ENCODE measurements at places on chromosomes 5 and 9.

DNA sequence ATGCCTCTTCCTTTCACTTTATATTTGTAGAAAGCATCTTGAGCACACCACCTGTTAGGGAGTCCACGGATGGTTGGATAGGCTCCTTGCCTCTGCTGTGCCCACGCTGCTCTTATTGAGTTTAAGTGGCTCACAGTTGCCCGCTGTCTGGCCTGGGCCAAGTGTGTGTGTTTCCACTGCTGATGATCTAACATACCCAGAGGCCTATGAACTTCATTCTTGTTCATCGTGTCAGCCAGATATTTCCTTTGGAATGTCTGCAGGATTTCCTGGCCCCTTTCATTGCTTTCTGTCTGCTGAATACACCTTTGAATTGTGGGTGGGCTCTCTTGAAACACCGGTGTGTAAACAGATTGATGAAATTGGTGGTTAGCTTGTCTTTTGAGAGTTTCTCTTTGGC is 46.6 kb downstream of the MVB12B start:
- peak; percentile 80 for DNase-seq

GRCh38 chr5:177509381-177509951 is at the start of gene DOK3:
TSS of gene DOK3 (minus strand) at chr5:177509826. CDS start at chr5:177509540, 286 bp downstream.
- no peak for DNase-seq

- peak; percentile 84 for DNase-seq
Measured at GRCh38 chr5:110899566-110900412, 161.0 kb downstream of the SLC25A46 start.

DNA sequence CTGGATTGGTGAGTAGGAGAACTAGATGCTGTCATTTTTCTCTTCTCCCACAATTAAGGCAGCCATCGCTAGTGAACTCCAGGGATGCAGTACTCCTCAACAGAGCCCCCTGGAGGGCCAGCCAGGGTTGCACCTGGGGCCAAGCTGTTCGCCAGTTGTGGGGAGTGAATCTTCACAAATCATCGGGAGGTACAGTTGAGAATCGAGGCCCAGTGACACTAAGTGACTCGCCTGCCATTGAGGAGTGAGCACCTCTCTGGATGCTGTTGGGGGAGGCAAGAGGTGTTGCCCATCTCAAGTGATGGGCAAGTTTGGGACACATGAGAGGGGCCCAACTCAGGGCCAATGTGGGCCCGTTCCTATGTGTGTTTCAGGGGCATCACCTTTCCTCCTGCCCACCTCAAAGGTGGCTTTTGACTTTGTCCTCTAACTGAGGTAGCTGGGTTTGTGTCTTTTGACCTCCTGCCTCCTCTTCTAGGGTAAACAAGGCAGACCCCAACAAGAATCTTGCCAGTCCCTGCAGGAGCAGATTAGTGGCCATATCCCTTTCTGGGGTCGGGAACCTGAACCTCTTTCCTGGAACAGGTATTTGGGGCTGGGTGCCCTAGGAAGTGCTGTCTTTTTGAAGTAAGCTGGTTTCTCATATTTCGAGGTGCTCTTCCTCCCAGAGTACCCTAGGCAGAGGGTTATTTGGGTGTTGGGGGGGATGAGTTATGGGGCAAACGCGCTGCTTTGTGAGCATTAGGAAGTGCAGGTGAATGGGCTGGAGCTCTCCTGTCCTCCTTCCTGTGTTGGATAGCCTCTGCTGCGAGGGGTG is 181.2 kb downstream of the MACROH2A1 start:
- DNase-seq, result no peak

DNA sequence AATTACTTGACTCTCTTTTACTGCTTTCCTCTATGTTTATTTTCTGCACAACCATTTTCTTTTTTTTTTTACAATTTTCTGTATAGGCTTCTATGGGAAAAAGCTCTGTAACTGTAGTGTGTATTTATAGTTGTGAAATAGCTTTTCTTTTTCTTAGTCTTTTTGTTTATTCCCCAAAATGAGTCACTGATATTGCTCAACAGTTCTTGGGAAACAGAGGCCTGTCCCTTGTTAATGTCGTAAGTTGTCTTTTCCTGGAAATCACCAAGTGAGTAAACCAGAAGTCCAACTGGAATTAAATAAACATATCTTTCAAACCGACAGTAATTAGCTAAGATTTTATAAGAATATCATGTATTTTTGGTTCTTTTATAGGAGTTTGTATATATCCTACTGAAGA is 325.1 kb upstream of the PRR16 start:
- DNase-seq, result peak; percentile 92

DNA sequence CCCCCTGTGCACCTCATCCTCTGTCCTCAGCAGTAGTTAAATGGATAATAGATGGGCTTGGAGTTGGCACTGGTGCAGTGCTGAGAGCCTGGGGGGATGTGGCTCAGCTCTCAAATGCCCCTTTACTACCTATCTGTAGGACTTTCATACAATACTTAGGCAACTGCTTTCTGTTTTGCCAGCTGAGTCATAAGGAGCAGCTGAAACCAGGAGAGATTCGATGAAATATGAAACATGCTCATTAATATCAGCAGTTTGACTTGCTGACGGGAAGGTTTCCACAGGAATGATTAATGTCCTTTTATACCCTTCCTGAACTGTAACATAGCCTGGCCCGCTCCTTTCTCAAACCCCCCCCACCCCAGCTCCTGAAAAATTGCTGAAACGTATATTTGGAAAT is 142.6 kb downstream of the SAXO1 start:
- peak; percentile 76 for DNase-seq

GRCh38 chr5:154896562-154897165 is 38.2 kb downstream of the CNOT8 start:
- DNase-seq, result no peak

GRCh38 chr5:62718324-62718723 is 139.7 kb downstream of the LRRC70 start:
- DNase-seq, result no peak

- no peak for DNase-seq
Measured at GRCh38 chr9:110140276-110140675, 67.7 kb downstream of the C9orf152 start.

DNA sequence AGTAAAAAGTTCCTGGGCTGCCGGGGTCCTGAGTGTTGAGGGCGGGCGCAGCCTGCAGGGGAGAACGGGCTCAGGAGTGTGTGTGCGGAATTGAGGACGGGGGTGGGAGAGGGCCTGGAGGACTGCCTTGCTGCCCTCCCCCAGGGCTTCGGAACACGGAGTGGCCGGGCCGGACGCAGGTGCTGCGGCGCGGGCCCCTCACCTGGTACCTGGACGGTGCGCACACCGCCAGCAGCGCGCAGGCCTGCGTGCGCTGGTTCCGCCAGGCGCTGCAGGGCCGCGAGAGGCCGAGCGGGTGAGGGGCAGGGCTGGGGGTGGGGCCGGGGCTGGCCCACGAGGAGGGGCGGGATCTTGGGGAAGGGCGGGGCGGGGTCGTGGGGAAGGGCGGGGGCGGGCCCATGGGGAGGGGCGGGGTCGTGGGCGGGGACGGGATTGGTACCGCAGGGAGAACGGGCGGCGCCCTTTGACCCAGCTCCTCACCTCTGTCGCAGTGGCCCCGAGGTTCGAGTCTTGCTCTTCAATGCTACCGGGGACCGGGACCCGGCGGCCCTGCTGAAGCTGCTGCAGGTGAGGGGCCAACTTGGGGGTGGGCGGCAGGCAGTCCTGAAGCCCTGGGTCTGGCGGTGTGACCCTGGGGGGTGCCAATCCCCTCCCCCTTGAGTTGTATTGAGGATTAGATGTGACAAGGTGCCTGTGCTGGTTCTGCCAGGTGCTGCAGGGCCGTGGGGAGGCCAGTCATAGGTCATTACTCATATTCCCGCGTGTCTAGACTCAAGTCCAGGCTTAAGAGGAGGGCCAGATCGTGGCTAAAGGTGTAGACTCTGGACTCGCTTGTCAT is 7.1 kb downstream of the FPGS start:
- DNase-seq, result no peak

- no peak for DNase-seq
Measured at GRCh38 chr5:40939753-40940152, 30.5 kb downstream of the C7 start.

- no peak for DNase-seq
Measured at GRCh38 chr5:132009706-132010405, 1.6 kb downstream of the ACSL6 start.

GRCh38 chr5:15132816-15133405 is 261.3 kb upstream of the ANKH start:
- DNase-seq, result no peak

- DNase-seq, result peak; percentile 70
Measured at GRCh38 chr9:2016408-2017330, 1.5 kb downstream of the SMARCA2 start.

- DNase-seq, result no peak
Measured at GRCh38 chr9:116767219-116767618, 80.1 kb downstream of the TRIM32 start.

GRCh38 chr9:94139672-94140417 is 55.6 kb downstream of the PTPDC1 start:
- peak; percentile 96 for DNase-seq

GRCh38 chr5:14890846-14891245 is 19.3 kb upstream of the ANKH start:
- no peak for DNase-seq

- no peak for DNase-seq
Measured at GRCh38 chr5:96064877-96065276, 103.2 kb upstream of the ELL2 start.

DNA sequence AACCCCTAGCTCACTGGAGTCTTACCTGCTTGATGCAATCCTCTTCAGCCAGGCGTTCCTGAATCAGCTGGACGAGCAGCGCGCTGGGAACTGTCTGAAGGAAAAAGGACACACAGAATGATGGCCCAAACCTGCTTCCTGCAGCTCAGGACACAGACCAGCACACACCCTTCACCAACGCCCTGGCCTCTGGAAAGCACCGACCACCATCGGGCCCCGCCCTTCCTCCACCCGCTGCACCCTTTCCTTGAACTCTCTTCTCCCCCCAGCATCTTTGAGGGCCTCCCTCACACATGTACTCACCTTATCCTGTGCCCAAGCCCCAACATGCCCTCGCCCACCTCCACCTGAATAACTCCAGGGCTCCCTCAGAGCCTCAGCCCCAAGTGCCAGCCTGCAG is 23.3 kb downstream of the AK8 start:
- DNase-seq, result no peak

- DNase-seq, result no peak
Measured at GRCh38 chr5:58202941-58203444, 256.9 kb downstream of the PLK2 start.

DNA sequence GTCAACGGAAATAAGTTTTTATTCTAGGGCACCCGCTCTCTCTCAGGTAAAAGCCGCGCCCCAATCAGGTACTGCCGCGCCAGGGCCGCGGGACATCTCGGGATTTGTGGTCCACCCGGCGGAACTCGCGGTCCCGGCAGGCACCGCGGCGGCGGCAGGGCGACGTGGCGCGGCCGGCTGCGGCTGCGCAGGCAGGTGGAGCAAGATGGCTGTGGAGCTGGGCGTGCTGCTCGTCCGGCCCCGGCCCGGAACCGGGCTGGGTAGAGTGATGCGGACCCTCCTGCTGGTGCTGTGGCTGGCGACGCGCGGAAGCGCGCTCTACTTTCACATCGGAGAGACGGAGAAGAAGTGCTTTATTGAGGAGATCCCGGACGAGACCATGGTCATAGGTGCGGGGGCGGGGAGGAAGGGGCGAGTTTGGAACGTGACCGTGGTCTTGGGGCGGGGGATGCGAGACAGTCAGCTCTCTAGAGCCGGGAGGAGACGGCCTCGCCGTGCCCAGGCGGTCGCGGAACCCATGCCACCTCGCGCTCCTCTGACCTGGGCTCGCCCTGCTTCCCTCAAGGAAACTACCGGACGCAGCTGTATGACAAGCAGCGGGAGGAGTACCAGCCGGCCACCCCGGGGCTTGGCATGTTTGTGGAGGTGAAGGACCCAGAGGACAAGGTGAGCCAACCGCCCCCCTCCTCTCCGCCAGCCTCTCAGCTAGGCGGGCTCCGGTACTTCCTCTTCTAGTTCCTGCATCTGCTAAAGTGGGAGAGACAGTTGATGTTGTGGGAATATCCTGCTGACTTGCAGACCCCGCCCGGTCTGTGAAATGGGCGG is at the start of gene TMED9:
Gene TMED9, plus strand, starts transcription at position 194 of the 825 bp plus-strand sequence. Its CDS starts 12 bp downstream, at position 206.
- peak; percentile 56 for DNase-seq

GRCh38 chr9:105373723-105374122 is 74.1 kb upstream of the FSD1L start:
- no peak for DNase-seq

Data from astrocyte (in vitro differentiated cells and primary cell).